ENCODE measurements at places on chromosomes 16 and 17. TPM values are rescaled to one million over a fixed set of nuclear protein-coding genes. Genes with fewer than 3 reads are reported as not detected.

GRCh38 chr17:63458478-63458877 is 12.4 kb upstream of the CYB561 start:
- DNase-seq = no peak

GRCh38 chr16:727291-727977 is 528 bp downstream of the HAGHL start:
- peak; percentile 61 for DNase-seq

DNA sequence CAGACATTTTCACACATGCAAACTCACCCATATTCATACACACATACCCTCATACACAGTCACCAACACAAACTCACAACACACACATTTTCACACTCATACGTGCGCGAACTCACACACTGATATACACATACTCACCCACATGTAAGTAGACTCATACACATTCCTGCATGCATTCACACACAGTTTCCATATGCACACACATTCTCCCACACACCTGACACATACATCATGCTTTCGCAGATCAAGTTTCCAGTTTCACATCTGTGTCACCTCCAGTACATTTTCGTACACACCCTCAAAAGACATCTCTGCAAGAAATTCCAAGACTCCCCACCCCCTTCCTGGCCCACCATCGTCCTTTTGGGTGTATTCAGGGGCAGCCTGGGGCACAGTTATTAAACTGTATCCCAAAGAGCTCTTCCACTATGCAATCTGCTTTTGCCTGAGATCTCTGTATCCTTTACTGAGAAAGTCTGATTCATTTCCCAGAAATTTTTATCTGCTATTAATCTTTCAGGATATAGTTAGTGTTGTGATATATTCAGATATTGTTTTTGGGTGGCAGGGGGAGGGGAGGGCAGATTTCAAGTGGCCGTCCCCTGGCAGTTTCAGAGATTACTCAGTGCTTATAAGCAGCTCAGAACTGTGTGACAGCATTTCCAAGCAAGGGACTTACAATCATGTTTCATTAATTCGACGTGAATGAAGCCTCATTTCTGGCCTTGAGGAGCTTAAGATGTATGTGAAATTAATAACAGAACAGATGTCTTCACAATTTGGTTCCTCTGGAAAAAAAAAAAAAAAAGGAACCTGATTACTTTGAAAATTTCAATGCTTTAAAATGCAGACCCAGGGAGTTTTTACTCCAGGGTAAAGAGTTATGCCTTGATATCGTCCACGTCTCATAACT is 35.3 kb upstream of the MMP2 start:
- no peak for DNase-seq

Gene ZC3H18
- 74.2 TPM for total RNA-seq

Gene LLGL1
- total RNA-seq = 10.5 TPM

DNA sequence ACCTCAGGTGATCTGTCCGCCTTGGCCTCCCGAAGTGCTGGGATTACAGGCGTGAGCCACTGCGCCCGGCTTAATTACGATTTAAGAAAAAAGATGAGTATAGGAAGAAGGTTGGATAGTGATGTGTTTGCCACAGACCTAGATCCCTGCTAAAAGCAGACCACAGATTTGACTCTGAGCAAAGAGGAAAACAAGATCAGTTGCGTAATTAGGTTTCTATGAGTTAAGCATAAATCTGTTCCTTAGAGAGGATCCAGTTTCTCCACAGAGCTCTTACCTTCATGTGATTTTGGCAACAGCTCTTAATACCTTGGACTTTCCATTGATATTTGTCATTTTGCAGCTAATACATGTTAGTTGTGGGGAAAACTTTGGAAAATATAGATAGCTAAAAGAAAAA is 31.1 kb downstream of the CDH1 start:
- DNase-seq = no peak

DNA sequence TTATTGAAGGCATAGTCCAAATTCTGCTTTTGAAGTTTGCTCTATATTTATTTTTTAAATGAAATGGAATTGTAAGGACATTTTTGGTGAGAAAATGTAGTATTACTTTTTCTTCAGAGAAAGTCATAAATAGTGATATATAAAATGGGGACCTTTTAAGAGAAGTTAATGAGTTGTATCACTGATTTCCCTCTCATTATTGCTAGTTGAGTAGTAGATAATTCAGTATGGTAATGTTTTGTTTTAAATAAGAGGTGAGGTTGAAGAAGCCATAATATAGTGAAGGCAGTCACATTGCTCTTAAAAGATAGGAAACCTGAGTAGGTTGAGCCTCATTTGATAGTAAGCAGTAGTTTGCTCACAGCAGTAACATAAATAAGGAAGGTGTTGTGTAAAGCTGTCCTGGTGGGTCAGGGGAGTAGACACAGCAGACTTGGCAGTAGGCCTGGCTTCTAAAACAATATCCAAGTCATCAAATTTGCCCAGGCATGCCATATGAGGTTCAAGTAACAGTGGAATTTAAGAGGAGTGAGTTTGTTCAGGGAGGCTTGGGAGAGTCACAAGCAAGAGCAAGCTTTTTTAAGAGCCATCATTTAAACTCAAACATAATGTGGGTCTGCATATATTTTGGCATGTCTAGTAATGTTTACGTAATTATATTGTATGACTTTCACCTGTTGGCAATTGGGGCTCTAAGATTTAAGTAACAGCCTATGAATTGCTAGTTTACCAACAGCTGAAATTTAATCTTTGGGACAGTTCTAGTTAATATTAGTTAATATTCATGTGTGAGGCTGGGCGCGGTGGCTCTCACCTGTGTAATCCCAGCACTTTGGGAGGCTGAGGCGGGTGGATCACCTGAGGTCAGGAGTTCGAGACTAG is 6.5 kb downstream of the NFATC3 start:
- no peak for DNase-seq

DNA sequence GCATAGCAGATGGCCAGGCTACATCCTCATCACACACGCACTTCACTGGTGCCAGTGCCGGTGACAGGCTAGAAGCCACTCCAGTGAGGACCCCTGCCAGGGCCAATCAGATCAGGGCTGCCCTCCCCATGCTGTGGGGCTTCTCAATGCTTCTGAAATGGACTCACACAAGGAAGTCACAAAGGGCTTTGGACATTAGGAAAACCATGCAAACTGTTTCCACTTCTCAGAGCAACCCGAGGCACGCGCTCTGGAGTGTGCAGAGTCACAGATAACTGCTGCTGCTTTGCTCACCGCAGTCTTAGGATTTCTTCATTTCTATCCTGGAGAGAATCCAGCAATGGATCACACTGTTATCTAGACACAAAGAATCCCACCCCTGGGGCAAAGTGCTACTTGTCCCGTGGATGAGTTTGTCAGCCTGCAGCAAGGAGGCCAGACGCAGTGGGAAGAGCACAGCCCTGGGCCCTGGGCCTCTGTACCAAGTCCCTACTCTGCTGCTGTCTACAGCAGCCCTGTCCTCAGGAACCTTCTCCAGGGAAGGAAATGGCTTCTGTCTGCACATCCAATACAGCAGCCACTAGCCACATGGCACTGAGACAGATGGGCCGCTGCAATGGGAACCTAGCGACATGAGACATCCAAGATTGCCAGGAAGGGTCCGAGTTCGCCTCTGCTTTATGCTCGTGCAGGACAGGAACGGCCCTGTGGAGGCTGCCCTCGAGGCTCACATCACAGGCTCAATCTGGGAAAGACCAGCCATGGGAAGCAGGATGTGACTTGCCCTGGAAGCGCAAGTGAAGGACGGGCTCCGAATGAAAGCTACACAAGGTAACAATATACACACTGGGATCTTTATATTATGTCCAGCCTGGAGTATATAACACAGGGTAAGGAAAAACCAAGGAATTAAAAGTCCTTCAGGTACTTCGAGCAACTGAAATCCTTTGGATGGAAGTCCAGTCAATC is 169.3 kb downstream of the ZFHX3 start:
- no peak for DNase-seq

Gene RTN4RL1
- total RNA-seq = not detected

Gene MXRA7
- total RNA-seq = 13.5 TPM

GRCh38 chr17:68020409-68020756 is 15.2 kb upstream of the KPNA2 start:
- no peak for DNase-seq

GRCh38 chr16:88076211-88076931 is 125.1 kb downstream of the BANP start:
- no peak for DNase-seq

Gene WFIKKN2
- not detected for total RNA-seq

DNA sequence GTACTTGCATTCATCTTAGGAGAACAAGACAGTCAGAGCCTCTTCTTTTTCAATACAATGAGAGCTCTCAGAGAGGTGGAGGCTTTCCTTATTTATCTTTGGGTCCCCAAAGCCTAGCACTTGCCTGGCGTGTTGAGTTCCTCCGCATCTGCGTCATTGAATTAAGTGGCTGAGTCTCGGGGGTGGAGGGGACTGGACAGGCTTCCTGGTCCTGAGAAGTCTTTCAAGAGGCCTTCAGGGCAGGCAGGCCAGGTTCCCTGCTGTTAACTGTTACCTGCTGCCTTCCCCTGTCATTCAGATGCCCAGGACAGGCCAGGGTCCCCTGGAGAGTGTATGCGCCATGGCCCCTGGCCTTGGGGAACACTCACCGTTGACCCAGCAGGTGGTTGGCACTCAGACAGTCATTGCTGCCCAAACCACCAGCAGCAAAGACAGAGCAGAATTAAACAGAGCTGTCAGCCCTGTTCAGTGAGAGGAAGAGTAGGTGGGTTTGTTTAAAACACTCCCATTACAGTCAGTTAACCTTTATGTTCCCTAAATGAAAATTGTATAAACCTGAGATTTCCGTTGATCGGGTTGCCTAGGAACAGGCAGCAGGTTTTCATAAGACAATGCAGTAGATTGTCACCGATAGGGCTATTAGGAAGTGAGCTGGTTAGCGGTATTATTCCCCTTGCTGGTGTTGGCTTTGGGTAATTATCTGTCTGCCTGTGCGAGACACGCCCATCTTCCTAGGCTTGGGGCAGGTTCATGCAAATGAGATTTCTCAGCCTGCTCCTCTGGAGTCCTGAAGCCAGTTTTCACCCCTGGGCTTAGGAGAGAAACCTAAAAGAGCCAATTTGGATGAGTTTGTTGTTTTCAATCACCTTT is 132.7 kb downstream of the CCDC182 start:
- peak; percentile 6 for DNase-seq

Gene MGAT5B
- total RNA-seq = 5.6 TPM

Gene ST6GALNAC2
- total RNA-seq = not detected

Gene CTRB2
- total RNA-seq = not detected

- no peak for DNase-seq
These were observed 10.8 kb downstream of the SLC22A31 start for GRCh38 chr16:89189358-89190025.

Gene LAT
- 6.2 TPM for total RNA-seq

- DNase-seq = no peak
These were observed 11.8 kb upstream of the MLYCD start for GRCh38 chr16:83887080-83887479.

- no peak for DNase-seq
These were observed 14.9 kb downstream of the RCVRN start for GRCh38 chr17:9890124-9890523.

DNA sequence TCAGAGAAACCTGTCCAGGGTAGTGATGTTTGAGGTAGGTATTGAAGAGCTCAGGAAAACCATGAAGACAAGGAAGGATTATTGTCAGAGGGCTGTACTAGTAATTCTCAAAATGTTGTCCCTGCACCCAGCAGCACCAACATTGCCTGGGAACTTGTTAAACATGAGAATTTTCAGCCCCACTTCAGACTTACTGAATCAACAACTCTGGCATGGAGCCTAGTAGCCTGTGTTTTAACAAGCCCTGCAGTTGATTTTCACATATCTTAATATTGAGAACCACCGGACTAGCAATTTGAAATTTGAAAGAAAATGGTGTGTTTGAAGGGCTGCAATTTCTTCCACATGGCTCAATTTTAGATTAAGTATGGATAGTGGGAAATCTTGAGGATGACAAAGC is 2.8 kb upstream of the KIF2B start:
- no peak for DNase-seq

Gene NPW
- 1.5 TPM for total RNA-seq
